ENCODE measurements at places on chromosomes 1 and 21.

DNA sequence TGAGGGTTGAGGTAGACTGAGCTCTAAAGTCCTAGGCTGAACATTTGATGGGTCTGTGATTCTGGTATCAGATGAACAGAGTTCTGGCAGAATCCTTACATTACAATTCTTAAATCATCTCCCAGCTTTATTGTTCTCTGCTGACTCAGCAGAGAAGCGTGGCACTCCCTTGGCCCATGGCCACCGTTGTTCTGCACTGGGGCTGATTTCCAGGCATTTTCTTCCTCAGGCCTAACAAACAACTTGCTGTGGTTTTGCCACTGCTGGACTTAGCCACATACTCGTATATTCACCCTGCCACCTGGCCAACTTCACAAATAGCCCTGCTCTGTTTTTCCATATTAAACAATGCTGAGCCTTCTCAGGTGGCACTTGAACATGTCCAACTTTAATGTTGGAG is 223.2 kb downstream of the TNR start:
- DNase-seq = no peak

GRCh38 chr1:204443260-204443619 is 31.6 kb upstream of the PPP1R15B start:
- no peak for DNase-seq

GRCh38 chr1:197314682-197315081 is 46.6 kb downstream of the CRB1 start:
- no peak for DNase-seq

GRCh38 chr1:234756066-234756774 is 146.2 kb upstream of the IRF2BP2 start:
- DNase-seq = no peak

DNA sequence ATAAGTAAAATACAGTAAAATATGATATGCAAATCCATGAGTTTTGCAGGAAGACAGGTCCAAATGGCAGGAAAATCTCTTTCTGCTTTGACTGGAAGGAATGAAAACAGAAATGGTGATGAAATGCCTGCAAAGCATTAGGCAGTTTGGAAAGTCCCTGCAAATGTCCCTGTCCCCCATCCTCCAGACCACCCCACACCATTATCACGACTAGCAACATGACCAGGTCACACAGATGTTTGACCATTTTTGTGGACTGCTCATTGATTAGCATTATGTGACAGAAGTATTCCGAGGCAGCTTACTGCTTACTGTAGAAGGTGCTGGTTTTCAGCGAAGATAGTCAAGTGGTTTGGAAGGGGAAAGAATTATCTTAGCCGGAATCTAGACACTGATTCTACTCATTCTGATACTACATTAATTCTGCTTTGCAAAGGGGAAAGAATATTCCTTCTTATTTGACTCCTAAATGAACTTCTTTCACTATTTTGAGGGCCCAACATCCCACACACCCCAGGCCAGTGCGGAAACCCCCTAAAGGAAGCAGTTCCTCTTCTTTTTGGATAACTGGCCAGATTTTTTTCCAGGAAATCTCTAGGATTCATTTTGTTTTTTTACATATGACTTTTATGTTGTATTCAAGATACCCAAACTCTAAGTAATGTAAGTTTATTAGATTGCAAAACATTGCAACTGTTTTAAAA is 9.5 kb upstream of the CR2 start:
- DNase-seq = no peak

DNA sequence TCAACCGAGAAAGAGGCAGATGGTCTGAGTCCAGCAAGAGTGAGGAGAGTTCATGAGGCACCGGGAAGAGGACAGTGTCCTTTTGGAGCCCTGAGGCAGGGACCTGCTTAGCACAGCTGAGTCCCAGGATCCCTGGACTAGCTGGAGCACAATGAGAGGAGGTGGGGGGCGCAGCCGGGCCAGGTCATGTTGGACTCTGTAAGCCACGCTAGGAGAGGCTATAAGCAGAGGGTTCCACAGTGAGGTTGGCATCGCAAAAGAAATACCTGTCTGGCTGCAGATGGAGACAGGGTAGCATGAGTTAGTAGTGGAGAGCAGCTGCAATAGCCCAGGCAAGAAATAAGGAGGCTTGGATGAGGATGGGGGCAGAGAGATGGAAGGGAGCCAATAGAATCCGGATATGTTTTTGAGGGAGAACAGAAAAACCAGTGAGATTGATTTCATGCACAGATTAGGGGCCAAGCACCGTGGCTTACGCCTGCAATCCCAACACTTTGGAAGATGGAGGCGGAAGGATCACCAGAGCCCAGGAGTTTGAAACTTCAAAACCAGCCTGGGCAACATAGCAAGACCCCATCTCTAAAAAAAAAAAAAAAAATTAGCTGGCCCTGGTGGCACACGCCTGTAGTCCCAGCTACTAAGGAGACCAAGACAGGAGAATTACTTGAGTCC is 98.2 kb downstream of the DHRS3 start:
- DNase-seq = no peak

DNA sequence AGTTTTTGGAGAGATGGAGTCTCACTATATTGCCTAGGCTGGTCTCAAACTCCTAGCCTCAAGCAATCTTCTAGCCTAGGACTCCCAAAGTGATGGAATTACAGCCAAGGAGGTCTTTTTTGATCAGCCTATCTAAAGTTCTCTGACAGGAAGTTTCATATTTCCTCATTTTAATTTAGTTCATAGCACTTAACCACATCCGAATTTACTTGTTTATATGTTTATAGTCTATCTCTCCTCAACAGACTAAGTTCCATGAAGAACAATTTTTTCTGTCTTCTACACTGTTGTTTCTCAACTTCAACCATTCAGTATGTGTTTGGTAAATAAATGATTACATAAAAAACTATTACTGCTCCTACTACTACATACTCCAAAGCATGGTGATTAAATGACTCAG is 47.9 kb downstream of the GON4L start:
- DNase-seq = no peak

- no peak for DNase-seq
These were observed 125.2 kb downstream of the COQ8A start for GRCh38 chr1:227065311-227065710.

DNA sequence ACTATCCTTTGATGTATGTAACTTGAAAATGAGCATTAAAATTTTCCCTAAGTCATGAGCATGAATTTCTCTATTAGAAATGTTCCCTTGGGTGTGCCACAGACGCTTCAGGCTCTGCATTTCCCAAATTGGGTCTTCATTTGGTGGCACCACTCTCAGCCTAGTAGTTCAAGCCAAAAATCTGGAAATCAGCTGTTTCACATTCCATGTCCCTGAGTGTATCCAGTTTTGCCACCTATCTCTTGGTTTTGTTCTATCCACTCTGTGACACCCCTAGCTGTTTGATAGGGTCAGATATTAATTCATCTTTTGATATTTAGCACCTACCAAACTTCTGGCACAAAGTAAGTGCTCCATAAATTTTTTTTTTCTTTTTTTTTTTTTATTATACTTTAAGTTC is 89.5 kb upstream of the DPH5 start:
- no peak for DNase-seq
